Mucosa of descending colon (tissue), 3 donors: ENCODE measurements at places on chromosomes 5 and 9.

DNA sequence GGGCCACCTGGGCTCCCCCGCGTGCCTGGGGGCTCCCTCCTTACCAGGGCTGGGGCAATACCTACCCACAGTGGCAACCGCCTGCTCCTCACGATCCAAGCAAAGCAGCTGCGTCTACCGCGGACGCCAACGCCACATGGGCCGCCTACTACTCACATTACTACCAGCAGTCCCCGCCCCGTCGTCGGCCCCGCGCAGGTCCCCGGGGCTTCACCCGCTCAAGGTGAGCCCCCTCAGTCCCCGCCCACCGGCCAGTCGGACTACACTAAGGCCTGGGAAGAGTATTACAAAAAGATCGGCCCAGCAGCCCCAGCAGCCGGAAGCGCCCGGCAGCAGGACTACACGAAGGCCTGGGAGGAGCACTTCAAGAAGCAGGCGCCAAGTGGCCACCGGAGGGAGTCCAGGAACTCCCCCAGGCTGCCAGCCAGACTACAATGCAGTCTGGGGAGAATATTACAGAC is 106.0 kb upstream of the MTAP start:
- DNase-seq = no peak

GRCh38 chr5:155759252-155759651 is 567.7 kb upstream of the SGCD start:
- no peak for DNase-seq

GRCh38 chr5:103402851-103403250 is 144.3 kb downstream of the MACIR start:
- DNase-seq = no peak

GRCh38 chr5:89871906-89872305 is 537.6 kb downstream of the CETN3 start:
- DNase-seq = no peak

- DNase-seq = no peak
Observed at GRCh38 chr5:773517-774264, 10.8 kb downstream of the ZDHHC11B start.

DNA sequence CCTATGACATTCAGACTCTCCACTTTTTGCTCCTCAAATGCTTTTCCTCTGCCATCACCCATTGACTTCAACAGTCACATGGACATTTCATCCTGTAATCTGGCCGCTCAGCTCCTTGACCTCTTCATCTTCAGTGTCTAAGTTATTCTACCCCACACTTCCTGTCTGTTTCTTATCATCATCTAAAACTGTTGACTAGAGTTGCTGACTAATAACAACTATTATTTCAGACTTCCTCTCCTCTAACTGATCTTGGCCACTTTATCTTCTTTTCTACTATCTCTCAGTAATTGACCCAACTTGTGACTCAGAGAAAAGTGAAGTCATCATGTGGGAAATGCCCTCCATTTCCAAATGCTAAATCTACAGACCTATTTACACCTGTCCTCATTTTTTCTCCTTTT is 254.7 kb upstream of the TRPC7 start:
- DNase-seq = no peak

DNA sequence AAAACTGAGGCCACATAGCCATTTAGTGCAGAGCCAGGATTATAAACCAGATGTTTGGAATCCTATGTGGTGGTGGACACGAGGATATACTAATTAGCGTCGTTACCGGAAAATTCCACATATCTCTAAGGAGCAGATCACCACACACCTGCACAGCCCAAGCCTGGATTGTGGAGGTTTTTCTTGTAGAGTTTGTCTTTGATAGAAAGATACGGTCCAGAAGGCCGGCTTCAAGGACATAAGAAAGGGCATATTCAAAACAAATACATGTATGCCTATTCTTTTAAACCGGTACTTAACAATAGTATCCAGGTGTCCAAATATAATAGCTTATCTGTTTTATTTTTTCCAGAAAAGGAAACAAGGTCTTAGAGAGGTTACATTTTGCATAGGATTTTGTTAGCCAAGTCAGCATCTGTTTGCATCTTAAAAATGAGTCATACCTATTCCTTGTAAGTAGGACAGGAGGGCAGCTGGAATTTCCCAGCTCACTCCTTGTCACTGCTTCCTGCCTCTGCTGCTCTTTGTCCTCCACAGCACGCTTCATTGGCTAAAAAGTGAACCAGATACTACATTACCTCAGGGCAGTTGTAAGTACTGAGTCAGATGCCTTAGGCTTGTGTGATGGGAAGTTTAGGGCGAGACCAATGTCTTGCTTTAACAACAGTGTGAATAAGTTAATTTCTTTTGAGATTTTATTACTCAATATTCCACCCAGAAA is 3.6 kb downstream of the TMC1 start:
- peak; percentile 34 for DNase-seq

GRCh38 chr5:118883362-118883761 is 105.0 kb downstream of the DTWD2 start:
- no peak for DNase-seq
